ENCODE measurements at places on chromosomes 4 and X. TPM values are rescaled to one million over a fixed set of nuclear protein-coding genes. Genes with fewer than 3 reads are reported as not detected.

The AMTN gene
- total RNA-seq = not detected

The SLIT2 gene
- 10.5 TPM for total RNA-seq

The PNMA5 gene
- not detected for total RNA-seq

The HTN1 gene
- not detected for total RNA-seq

The IL21 gene
- not detected for total RNA-seq

The ARHGAP24 gene
- 35.1 TPM for total RNA-seq

The IL15 gene
- 6.5 TPM for total RNA-seq

The LGI2 gene
- under 0.01 TPM for total RNA-seq

The FAM3A gene
- total RNA-seq = 38.3 TPM

The ART3 gene
- total RNA-seq = not detected

The TLR10 gene
- 0.15 TPM for total RNA-seq

The TACR3 gene
- 0.44 TPM for total RNA-seq

The NDP gene
- total RNA-seq = 0.17 TPM

The SATL1 gene
- total RNA-seq = not detected

The PPARGC1A gene
- total RNA-seq = 1.5 TPM

All from smooth muscle cell of trachea (primary cell).